ENCODE measurements at places on chromosomes 6 and 20.
A peak's percentile ranks its signal among the peaks of the same experiment; 100 is the strongest.

DNA sequence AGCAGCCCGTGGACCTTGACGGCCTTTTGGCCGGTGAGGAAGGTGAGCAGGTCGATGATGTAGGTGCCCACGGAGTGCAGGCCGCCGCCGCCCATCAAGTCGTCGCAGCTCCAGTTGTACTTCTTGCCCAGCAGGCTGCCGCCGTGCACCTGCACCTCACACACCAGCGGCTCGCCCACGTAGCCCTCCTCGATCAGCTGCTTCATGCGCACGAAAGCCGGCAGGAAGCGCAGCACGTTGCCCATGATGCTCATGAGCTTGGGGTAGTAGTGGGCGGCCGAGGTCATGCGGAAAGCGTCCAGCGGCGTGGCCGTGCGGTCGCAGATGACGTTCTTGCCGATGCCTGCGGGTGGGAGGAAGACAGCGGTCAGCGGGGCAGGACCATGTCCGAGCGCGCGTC lies 37.0 kb upstream of the TBC1D7 start:
- no peak for DNase-seq

DNA sequence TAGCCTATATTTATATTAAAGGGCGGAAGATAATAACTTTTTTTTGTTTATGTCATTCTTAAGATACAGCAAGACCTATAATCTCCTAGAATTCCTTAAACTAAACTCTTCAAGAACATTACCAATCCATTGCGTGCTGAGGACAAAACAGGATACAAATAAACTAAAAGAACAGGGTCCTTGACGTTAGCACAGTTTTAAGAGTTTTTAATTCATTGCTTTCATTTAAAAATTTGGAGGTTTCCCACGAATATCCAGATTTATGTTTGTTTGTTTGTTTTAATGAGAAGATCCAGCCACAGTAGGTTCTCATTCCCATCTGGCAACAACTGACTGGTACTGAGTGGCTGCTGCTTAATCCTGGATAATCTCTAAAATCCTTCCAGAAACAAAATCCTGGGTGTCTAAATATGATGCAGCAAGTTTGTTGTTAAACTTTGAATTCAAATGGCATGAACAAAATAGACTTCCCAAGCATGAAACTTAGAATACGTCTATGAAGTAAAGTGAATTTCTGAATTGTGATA lies 153.7 kb downstream of the HACE1 start:
- no peak for DNase-seq

DNA sequence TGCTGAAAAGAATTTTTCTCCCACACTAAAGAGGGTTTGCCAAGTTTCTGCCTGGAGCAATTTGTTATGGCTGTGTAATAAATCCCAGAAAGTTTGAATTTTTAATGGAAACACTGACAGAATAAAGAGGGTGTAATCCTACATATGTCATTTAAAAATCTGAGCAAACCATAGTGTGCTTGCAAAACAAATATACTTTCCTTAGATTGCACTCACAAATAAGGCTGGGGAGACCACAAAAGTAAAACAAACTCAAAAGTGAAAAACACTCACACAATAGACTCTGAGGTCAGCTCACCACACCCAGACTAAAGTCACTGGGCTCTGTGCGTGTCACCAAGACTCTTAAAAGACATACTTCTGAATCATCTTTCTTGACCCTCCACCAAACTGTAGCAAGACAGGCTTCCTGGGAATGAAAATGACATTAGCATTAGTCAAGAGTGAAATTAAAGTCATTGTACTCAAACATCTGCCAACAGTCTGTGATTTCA lies 4.8 kb upstream of the ATXN1 start:
- peak; percentile 37 for DNase-seq

DNA sequence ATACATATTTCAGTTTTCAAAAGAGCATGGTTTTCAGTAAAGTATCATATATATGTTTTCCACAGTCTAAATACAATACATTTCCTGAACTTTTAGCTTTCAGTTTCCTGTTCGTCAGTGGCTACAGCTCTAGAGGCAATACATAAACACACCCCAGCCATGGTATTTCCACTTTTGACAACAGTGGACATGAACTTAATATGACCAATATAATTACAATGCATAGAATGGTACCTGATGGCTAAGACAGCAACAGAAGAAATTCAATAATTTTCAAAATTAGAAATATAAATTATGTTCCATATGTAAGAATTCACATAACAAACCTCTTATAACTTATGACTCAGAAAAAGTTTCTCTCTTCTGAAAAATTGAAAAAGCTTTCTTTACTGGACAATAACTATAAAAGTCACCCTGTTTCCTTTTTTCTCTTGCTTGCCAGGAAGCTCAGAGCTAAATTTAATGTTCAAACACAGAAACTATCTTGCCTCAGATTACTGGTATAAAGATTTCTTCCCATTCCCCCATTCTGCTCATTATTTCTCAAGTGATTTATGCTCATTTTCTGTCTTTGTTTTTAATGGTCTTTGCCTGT lies 19.2 kb downstream of the FKBP5 start:
- DNase-seq: peak; percentile 28

- no peak for DNase-seq
Measured at GRCh38 chr20:10603971-10604864, 69.6 kb downstream of the JAG1 start.

DNA sequence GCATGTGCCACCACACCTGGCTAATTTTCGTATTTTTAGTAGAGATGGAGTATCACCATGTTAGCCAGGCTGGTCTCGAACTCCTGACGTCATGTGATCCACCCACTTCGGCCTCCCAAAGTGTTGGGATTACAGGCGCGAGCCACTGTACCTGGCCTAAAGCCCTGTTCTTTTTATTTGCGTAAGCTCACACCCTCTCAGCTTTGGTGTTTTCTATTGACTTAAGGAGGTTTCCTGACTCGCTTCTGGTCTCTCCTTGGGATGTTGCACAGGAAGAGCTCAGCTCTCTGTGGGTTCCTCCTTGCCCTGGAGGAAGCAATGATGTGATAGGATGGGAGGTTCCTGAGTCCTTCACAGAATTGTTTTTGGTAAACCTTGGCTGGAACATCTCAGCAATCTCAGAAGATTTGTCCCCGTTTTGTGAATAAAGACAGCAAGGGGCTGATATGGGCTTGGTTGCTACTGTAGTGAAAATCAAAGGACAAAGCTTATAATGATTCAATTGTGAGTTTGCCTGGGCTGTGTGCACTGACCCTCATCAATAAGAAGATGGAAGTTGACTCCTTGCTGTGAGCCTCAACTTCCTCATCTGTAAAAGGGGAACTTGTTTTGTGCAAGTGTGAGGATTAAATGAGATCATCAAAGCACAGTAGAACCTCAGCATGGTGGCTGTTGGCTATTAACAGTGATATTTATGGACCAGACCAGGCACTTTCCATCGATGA lies 27.0 kb downstream of the TOX2 start:
- DNase-seq: no peak

DNA sequence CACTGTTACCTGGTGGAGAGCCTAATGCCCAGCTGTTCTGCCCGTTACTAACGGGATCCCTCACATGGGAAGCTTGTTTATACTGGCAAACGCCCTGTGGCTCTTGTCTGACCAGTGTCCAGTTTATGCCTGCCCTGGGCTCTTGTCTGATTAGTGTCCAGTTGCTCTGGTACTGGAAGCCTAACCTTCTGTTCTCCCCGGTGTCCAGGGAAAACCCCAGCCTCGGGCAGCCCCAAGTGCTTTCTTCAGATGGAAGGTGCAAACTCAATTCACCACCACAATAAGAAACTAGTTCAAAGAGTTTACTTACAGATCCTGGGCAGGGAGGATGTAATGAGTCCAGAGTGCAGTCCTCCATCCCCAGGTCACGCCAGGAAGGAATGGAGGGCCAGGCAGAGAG lies 148.4 kb downstream of the TBXT start:
- DNase-seq: no peak

GRCh38 chr6:141657812-141658211 lies 474.9 kb upstream of the GJE1 start:
- DNase-seq: no peak

DNA sequence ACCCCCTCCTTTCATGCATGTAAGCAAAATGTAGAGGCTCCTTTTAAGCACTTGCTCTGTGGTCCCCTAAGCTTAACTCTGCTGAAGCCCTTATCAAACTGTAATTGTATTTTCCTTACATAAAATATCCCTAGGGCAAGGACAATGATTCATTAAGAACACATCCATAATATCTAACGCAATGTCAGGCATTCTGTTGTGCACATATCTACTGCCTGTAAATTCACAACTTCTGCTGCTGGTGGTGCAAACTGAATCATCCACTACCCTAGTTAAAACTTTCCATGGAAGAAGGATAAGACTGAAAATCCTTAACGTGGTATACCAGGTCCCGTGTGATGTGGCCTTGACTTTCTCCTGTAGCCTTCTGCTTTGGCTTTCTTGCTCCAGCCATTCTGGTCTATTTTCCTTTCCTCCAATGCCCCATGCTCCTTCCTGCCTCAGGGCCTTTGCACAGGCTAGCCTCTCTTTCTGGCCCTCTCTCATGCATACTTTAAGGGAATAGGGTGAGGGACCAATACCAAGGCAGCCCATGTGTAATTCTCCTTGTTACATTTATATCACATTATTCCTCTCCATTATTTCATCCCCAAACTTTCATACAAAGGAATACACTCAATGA lies 113.6 kb upstream of the ZFP64 start:
- DNase-seq: no peak

GRCh38 chr6:131717836-131718542 lies 7.2 kb upstream of the CTAGE9 start:
- DNase-seq: no peak

DNA sequence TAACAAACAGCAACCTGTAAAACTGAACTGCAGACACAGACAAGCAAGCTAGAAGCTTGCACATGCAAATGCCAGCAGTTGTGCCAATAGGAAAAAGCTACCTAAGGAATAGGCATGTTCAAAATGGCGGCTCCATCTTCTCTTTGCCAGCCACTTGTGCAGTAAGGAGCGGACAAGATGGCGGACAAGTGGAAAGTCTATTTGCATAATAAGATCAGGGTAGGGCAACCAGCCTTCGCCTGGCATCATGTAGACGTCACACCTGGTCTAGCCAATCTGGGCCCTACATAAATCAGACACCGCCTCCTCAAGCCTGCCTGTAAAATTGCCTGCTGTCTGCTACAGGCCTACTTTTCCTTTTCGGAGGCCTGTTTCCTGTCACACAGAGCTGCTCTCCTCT lies 18.0 kb downstream of the C6orf52 start:
- DNase-seq: no peak

Measured in activated CD4-positive, alpha-beta T cell treated with anti-CD3 and anti-CD28 coated beads, Interleukin-2, amount 10 ng/mL, durations not matched to agents 7 days and 5 days (primary cell).